Caco-2 (cell line): ENCODE measurements at places on chromosomes 3 and 15.

DNA sequence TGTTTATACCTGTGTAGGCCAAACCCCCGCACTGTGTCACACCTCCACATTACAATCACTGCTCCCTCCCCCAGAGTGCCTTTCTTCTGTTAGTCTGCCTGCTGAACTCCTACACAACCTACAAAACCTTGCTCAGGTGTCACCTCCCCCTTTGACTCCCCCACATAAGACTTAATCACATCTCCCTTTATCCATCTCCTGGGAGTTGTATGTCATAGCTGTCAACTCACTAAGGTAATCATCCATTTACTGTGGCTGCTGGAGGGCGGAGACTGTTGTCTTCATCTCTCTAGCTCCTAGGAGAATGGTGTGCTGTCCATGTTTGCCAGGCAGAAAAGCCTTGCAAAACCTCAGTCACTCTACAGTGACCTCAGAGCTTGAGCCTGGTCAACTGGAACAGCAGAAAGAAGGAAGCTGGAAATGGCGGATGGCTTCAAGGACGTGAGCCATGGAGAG lies 43.8 kb downstream of the ZNF710 start:
- DNase-seq: no peak

GRCh38 chr3:111819927-111820326 lies 39.1 kb upstream of the PHLDB2 start:
- no peak for DNase-seq

DNA sequence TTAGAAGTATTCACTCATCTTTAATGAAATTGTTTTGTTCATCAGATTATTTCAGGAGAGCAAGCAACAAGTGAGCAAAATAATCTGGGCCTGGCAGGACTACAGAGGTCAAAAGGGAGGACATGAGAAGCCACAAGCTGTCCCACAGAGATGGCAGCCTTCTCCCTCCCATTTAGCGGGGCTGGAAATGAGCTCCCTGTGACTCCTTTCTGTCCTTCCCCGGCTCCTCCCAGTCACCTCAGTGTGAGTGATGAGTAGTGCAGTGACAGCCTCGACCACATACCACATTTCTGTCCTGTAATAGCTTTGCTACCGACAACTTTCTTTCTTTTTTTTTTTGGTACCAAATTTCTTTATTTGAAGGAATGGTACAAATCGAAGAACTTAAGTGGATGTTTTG lies 38.0 kb downstream of the RAB7A start:
- no peak for DNase-seq

- no peak for DNase-seq
These were observed 3.2 kb downstream of the UBE2E2 start for GRCh38 chr3:23206366-23206765.

- DNase-seq: no peak
These were observed 360.6 kb upstream of the SGO1 start for GRCh38 chr3:20546636-20547035.

- no peak for DNase-seq
These were observed 162.2 kb downstream of the ITPR1 start for GRCh38 chr3:4655145-4656045.

GRCh38 chr15:101391981-101392640 lies 97.1 kb upstream of the SNRPA1 start:
- DNase-seq: no peak

DNA sequence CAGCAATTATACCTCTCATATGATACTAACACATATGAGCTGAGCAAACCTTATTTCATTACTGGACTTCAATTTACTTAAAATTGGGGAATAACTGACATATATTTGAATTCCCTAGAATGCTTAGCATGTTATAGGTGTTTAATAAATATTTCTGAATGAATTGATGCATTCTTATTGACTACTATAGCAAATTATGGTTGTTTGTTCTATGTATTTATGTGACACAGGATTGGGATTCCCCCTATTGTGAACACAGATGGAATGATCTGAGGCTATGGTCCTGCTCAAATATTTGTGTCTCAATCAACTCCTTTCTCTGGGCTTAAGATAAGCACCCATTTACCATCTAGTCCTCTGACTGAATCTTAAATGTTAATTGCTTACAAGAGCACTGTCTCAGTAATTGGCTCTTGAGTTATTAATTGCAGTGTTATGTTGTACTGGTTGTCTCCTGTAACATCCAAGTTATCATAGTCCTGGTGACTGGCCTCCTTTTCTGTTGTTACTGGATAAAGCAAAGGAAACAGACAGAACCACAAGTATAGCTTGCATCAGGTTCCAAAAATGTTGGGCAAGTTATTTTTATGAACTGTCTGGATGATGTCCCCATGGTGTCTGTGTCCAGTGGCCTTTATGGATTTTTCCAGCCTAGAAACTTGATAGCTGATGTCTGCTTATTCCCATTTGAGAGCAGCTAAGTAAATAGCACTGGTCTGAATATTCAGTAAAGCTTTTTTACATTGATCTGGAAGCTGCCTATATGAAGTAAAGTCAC lies 2.3 kb upstream of the UACA start:
- DNase-seq: no peak

DNA sequence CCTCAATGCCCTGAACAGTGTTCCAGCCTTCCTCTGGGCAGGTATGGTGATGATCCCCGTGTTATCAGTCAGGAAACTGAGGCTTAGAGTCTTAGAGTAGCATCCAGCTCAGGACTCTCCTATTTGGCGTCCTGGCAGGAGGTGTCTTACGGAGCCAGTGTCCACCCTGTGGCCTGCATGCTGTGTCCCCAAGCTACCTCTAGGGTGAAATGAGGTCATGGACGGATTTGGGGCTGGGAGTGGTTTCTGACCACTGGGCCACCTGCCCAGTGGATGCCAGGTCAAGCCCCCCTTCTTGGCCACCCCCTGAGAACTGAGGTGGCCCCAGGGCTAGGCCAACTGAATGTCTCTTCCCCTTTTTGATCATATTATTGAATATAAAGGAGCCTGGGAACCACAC lies 27.2 kb upstream of the SLC6A6 start:
- no peak for DNase-seq

- no peak for DNase-seq
These were observed 27.2 kb downstream of the LRRC2 start for GRCh38 chr3:46538803-46539442.
